ENCODE measurements at places on chromosomes 11 and 22.

DNA sequence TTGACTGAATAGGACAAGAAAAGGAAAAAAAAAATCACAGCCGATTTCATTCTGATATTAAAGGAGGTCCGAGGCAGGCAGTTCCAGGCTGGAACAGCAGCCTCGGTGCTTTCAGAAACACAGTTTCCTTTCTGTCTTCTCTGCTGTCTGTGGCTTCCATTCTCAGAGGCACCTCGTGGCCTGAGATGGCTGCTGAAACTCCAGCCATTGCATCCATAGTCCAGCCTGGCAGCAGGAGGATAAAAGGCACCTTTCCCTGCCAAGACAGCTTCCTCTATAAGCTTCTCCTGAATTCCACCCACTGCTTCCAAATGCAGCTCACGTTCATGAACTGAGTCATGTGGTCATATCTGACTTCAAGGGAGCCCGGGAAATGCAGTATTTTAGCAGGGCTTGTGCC lies 390.5 kb downstream of the TBC1D22A start:
- no peak for DNase-seq

DNA sequence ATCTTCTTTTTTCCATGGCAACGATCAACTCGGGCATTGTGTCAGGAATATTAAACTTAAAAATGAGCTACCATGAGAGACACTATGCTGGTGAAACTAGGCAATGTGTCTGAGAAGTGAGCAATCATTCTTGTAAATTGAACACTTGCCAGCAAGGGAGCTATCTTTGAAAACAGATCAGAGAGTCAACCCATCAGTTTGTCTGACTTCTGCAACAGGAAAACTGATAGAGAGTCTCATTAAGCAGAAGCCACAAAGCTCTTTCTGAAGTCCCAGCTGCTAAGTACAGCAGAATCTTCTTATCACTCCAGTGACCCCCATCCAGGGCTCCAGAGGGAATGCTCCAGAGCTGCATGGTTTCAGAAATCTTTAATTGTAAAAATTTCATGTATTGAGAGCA lies 114.7 kb downstream of the MSANTD4 start:
- DNase-seq: no peak

GRCh38 chr11:995044-995751 lies 41.3 kb downstream of the MUC6 start:
- no peak for DNase-seq

DNA sequence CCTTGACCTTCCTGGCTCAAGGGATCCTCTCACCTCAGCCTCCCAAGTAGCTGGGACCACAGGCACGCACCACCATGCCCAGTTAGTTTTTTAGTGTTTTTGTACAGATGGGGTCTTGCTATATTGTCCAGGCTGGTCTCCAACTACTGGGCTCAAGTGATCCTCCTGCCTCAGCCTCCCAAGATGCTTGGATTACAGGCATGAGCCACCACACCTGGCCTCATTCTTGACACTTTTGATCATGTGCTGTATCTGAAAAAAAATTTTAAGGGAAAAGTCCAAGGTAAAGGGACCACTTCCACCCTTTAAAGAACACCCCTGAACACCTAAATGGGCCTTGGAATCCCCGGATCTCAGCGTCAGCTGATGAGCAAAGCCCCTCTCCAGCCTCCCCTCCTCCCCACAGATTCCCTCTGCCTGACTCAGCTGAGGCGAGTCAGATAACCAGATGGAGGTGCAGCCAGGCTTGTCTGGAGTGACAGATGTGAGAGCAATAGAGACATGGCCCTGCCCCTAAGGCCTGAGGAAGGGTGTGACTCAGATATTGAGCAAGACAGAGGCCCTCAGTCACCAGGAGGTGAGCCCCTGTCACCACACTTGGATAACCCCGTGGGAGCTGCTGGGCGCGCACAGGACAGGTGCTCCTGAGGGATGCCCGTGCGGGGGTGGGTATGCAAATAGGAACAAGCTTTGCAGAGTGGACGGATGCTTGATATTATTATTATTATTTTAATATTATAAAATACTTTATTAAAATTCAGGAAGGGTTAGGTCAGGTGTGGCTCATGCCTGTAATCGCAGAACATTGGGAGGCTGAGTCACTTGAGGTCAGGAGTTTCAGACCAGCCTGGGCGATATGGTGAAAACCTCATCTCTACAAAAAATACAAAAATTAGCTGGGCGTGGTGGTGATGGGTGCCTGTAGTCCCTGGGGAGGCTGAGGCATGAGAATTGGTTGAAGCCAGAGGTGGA lies 5.0 kb upstream of the CCDC88B start:
- no peak for DNase-seq

DNA sequence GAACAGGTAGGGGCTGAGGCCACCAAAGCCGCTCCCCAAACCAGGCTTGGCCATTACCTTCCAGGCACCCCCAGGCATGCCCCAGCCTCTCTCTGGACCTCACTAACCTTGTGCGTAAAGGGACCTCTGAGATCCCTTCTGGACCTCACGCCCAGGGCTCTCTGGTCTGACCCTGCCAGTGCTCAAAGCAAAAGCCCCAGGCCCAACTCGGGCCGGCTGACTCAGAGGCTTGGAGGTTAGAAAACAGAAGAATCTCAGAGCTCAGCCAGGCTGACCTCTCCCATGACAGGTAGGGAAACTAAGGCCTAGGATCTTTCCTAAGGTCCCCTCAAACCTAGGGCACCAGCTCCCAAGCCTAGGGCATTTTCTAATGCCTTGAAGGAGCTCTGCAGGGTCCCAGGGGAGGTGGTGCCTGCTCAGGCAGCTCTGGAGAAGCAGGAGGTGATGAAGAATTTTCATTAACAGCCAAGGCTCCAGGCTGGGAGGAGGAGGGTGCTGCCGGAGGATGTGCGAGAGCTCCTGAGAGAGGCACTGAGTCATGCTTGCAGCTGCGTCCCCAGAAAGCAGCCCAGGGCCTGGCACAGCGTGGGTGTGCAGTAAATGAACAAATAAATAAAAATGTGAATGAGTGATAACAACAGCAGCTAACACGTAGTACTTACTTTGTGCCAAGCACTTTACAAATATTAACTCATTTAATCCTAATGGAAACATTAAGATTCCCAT lies 25.6 kb downstream of the ARRB1 start:
- peak; percentile 20 for DNase-seq

DNA sequence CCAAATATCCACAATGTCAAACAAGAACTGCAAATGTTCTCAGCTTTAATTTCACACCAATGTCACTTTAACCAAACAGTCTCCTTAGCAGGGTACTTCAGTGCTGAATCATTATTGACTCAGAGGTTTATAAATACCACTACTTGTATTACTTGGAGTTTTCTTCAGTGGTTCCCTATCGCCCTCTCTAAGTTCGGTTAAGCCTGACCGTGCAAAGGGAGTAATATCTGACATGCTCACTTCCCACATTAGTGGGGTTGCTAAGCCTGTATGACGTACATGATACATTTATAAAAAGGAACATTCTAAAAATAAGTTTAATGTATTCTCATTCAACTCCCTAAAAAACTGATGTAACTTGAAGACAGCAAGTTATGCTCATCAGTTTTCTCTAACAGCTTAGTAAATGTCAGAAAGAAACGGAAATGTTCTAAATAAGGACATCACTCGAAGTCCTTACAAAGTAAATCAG lies 93.1 kb upstream of the ZC3H12C start:
- DNase-seq: no peak

- no peak for DNase-seq
Observed at GRCh38 chr11:21148376-21148775, 479.0 kb downstream of the NELL1 start.

DNA sequence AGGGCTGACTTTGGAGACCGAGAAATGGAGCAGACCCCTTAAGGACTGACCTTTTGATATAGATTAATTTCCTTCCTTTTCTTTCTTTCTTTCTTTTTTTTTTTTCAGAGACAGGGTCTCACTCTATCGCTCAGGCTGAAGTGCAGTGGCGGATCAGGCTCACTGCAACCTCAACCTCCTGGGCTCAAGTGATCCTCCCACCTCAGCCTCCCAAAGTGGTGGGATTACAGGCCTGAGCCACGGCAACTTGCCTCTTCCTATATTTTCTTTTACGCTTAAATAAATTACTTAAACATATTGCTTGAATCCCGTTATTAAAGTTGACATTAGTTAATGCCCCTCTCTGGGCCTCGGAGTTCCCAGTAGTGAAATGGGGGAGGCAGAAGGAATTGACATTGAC lies 350 bp upstream of the KCTD14 start:
- DNase-seq: no peak

- no peak for DNase-seq
Observed at GRCh38 chr11:1928891-1929541, 9.5 kb downstream of the TNNT3 start.

- DNase-seq: no peak
Observed at GRCh38 chr11:1138097-1138496, 19.7 kb upstream of the MUC5AC start.

GRCh38 chr11:126468102-126468521 lies 112.6 kb downstream of the ST3GAL4 start:
- no peak for DNase-seq

- DNase-seq: no peak
Observed at GRCh38 chr11:72553706-72554105, 119.4 kb upstream of the CLPB start.

GRCh38 chr11:74639533-74639932 lies 47.2 kb downstream of the POLD3 start:
- DNase-seq: no peak

DNA sequence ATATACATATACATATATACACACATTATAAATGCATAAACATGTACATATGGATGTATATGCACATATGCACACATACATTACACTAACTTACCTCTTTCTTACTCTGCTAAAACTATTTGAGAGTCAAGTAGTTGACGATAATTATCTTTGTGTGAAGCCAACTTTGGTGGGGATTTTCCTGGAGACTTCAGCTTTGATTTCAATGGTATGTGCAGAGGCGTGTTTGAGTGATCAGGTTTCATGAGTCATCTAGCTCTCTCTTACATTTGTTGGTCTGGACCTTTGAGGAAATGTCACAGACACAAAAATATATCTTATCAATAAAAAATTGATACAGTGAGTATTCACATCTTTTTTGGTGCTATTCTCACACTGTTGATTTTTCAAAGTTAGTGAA lies 769.1 kb upstream of the LUZP2 start:
- no peak for DNase-seq

DNA sequence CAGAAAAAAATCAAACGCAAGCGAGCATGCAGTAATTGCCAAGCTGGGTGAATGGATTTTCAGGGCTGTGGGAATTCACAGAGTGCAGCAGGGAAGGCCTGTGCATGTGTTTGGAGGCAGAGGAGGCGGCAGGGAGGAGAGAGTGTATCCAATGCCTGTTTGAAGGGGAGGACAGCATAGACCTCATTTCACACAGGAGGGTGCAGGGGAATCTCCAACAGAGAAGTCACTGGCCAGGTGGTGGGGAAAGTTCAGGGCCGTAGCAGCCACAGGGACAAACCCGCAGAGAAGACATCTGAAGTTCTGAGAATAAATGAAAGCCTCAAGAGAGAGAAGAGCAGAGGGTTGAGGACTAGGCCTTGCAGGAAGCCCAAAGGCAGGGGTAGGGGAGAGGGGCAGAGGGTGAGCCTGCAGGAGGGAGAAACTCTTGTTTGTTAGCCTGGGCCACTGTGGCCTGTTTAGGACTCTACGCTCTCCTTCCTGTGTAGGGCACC lies 19.2 kb upstream of the KDM2A start:
- no peak for DNase-seq

- no peak for DNase-seq
Observed at GRCh38 chr22:29503811-29504372, 23.9 kb downstream of the NEFH start.

DNA sequence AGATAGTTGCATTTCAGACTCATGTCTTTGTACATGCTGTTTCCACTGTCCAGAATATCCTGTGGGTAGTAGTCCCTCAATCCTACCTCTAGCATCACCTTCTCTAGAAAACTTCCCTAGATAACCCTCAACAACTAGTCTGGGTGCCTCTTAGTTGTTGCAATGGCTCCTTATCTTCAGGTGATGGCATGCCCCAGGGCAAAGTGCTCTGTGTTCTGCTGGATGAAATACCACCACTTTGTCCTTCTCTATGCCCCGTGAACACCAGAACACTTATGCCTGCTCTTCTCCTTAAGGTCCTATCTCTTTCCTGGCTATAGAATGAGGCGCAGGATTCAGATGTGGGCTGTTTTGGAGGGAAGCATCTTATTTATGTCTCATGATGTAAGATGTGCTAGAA lies 158.3 kb upstream of the CTSC start:
- DNase-seq: no peak

GRCh38 chr11:15627560-15627959 lies 512.8 kb downstream of the INSC start:
- no peak for DNase-seq

DNA sequence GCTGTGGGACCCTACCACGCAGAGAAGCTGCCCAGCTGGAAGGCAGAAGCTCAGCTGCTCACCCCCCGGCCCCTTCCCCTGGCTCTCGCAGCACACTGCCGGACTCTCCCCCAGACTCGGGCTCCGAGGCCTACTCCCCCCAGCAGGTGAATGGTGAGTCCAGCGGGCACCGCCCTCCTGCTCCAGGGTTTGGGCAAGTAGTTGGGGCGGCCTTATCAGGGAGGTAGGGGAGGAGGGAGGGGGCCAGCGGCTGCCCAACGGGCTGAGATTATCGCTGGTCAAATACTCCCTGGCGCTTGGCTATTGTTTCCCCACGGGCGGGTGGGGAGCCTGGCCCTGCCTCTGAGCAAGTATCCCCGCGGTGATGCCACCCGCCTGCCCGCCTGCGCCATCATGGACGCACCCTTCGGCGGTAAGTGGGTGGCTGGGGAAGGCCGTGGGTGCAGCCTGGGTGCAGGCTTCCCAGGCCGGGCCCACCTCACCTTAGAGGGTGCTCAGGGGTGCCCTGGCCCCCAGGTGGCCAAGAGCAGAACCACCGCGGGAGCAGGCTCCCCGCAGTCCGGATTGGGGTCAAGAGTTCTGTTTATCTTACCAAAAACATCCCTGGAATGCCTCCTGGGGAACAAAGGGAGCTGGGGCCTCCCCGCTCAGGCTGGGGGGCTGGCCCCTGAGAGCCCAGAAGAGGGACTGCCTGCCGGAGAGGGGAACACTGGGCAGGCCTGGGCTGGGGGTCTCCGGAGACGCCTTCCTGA lies 16.9 kb downstream of the MYRF start:
- DNase-seq: no peak

DNA sequence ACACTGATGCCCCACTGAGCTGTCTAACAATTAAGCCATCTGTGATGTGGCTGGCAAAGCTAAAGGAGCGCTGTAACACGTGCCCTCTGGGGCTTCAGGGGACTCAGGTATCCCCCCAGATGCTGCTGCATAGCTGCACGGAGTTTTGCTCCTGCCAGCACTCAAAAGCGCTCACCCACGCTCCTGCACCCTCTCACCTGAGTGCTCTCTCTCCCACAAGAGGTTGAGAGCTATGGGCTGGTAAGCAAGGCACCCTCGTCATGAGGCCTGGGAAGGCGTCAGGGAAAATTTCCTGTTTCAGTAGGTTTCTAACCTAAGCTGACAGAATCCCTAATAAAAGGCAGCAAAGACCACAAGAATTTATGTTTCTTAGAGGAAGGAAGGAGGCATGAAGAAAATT lies 850.3 kb downstream of the OPCML start:
- DNase-seq: no peak

DNA sequence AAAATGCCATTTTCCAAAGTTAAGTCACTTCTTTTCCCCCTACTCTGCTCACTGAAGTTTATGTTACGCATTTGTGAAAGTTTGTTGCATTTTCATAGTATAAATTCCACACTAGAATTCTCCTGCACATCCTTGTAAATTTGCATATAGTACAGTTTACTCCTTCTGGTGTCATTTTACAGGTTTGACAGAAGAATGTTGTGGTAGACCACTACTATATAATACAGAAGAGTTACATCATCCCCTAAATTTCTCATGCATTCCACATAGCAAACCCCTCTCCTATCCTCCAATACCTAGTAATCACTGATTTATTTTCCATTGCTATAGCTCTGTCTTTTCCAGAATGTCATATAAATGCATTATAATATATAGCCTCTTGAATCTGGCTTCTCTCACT lies 64.5 kb downstream of the CCDC73 start:
- DNase-seq: no peak
